Thoracic aorta endothelial cell (primary cell): ENCODE measurements at places on chromosomes 6 and 20. TPM values are rescaled to one million over a fixed set of nuclear protein-coding genes. Genes with fewer than 3 reads are reported as not detected.

TAGAP gene
- total RNA-seq = not detected in 2 replicates

TNF gene
- total RNA-seq = not detected in 2 replicates

RIPOR3 gene
- total RNA-seq = not detected in 2 replicates

SLC17A2 gene
- total RNA-seq = not detected in 2 replicates

BHLHE23 gene
- total RNA-seq = not detected in 2 replicates

SLC44A4 gene
- 0.13 and 0.65 TPM in 2 replicates for total RNA-seq

KCNG1 gene
- total RNA-seq = 0.40 and 1.5 TPM in 2 replicates

BPIFB1 gene
- not detected in 2 replicates for total RNA-seq

HLA-DPA1 gene
- 5.2 and 16.8 TPM in 2 replicates for total RNA-seq

MAP7 gene
- total RNA-seq = 0.72 and 0.93 TPM in 2 replicates

ISM1 gene
- total RNA-seq = 0.07 TPM in 1 of 2 replicates, not detected in the other

MATN4 gene
- total RNA-seq = not detected in 2 replicates

PACSIN1 gene
- total RNA-seq = not detected in 2 replicates

XKR7 gene
- total RNA-seq = not detected in 2 replicates

TP53INP2 gene
- total RNA-seq = 6.5 and 8.6 TPM in 2 replicates

ATP9A gene
- total RNA-seq = 21.8 and 25.2 TPM in 2 replicates

SPATS1 gene
- total RNA-seq = not detected in 2 replicates

SAMD3 gene
- total RNA-seq = not detected in 2 replicates

CD109 gene
- 30.5 and 44.1 TPM in 2 replicates for total RNA-seq

VIP gene
- total RNA-seq = 0.53 and 1.4 TPM in 2 replicates

SSR1 gene
- total RNA-seq = 180 and 200 TPM in 2 replicates

ZSCAN23 gene
- 0.65 and 1.5 TPM in 2 replicates for total RNA-seq

TSHZ2 gene
- not detected in 2 replicates for total RNA-seq

NHSL1 gene
- total RNA-seq = 45.9 and 67.3 TPM in 2 replicates

AGER gene
- 0.27 and 0.36 TPM in 2 replicates for total RNA-seq

PYGB gene
- total RNA-seq = 75.8 and 76.3 TPM in 2 replicates

LTA gene
- not detected in 2 replicates for total RNA-seq

CAGE1 gene
- under 0.01 and 0.07 TPM in 2 replicates for total RNA-seq

EXOC2 gene
- total RNA-seq = 41.5 and 68.6 TPM in 2 replicates

SLC26A8 gene
- total RNA-seq = under 0.01 TPM in 2 replicates

GSTA1 gene
- total RNA-seq = not detected in 2 replicates

MRAP2 gene
- 4.3 and 10.8 TPM in 2 replicates for total RNA-seq

PTPRT gene
- not detected in 2 replicates for total RNA-seq

SDCBP2 gene
- 4.0 and 4.1 TPM in 2 replicates for total RNA-seq
